ENCODE measurements at places on chromosomes 16 and 17.

GRCh38 chr17:73785958-73786743 is 141.9 kb upstream of the SDK2 start:
- no peak for DNase-seq

GRCh38 chr17:64533784-64534183 is 27.0 kb downstream of the CEP95 start:
- DNase-seq, result no peak

DNA sequence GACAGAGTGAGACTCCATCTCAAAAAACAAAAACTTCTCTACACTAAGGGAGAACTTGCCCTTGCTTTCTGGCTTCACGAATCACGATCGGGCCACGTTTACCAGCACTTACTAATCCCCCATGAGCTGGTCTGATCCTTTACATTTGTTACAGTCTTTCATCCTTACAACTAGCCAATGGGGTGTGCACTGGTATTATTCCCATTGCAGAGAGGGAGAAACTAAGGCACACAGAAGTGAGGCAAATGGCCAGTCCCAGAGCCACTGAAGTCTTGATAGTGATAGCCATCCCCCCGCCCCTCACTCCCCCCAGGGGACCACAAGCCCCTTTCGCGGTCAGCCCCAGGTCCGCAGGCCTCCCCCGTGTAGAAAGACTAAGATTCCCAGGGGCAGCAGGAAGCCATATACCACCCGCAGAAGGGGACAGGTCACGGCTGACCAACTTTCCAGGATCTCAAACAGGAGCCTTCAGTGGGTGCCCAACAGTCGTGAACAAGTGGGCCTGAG is 868 bp downstream of the NATD1 start:
- no peak for DNase-seq

GRCh38 chr16:18966791-18967190 is 16.9 kb upstream of the TMC7 start:
- DNase-seq, result no peak

DNA sequence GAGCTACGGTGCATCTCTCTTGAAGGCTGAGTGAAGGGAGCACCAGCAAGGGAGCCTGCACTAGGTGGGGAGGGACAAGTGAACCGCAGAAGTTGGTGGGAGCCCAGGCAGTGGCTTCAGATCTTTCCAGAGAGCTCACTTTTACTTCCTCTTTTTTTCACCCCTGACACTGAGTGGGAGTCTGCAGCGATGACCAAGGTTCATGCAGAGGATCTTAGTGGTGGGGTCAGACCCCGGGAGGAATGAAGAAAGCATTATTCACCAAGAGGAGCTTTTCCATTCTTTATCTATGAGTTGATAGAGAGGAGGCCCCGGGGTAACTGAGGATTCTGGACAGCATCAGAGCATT is 3.0 kb upstream of the CCL2 start:
- no peak for DNase-seq

DNA sequence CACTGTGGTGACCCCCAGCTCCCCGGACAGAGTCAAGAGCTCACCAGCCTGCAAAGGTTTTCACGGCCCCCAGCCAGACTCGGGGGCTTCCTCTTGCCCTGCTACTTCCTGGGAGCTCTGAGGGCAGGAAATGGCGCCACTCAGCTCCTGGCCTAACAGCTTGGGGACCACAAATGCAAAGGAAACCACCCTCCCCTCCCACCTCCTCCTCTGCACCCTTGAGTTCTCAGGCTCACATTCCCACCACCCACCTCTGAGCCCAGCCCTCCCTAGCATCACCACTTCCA is 375 bp upstream of the SPN start:
- DNase-seq, result peak; percentile 57

DNA sequence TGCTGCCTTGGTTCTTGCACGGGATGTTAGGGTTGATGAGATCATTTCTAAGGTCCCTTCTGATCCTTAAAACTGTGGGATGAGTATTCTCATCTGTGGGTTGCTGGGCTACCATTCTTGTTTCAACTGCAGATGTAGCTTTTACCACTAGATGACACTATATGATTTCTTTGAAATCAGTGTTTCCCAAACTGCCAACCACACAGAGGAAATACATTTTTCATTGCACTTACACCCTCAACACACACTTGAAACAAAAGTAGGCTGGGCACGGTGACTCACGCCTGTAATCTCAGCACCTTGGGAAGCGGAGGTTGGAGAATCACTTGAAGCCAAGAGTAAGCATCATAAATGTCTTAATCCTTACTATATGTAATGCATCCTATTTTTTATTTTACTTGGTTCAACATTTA is 15.3 kb downstream of the LCMT1 start:
- no peak for DNase-seq

- peak; percentile 37 for DNase-seq
Observed at GRCh38 chr17:69246726-69247375, 18.2 kb upstream of the ABCA10 start.

DNA sequence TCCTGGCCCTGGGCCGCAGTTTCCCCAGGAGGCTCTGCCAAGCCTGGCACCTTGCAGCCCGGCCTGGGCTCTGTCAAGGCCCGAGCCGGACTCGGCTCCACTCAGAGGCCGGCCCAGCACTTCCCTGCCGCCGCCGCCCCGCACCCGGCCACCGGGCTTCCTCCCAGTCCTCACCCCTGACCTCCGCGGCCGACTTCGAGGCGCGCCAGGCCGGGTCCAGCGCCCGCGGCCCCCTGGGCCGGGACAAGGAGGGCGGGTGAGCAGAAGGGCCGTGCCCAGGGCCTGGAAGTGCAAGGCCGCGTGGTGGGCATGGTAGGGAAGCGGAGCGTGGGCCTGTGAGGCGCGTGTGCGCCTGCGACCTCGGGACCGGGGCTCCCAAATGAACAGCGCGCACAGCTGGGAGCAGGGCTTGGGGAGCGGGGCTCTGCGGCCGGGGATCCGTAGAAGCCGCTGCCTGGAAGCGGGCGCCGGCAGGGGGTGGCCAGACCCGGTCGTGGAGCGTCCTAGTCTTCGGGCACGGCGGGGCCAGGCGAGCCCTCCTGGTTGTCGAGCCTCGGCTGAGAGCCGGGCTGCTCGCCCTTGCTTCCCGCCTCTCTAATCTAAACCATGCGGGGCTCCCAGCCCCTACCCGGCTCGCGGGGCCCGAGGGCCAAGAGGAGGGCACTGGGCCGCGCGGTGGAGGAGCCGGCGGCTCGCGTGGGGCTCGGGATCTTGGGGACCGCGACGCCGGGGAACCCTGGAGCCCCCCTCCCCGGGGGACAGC is 503 bp upstream of the TBX4 start:
- no peak for DNase-seq

DNA sequence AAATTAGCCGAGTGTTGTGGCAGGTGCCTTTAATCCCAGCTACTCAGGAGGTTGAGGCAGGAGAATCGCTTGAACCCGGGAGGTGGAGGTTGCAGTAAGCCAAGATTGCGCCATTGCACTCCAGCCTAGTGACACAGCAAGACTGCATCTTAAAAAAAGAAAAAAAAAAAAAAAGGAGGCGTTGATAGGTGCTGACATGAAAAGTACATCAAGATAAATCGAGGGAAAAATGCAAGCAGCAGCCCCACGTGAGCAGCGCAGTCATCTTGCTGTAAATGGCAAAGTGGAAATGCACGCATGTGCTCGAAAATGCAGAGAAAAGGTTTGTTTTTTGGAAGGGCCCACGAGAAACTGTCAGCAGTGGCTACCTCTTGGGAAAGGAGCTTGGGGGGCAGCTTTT is 20.9 kb downstream of the MXRA7 start:
- DNase-seq, result no peak

- DNase-seq, result no peak
Observed at GRCh38 chr16:58507195-58507962, 7.4 kb downstream of the NDRG4 start.

- no peak for DNase-seq
Observed at GRCh38 chr17:56879280-56879679, 34.6 kb downstream of the TRIM25 start.

GRCh38 chr16:86347916-86348555 is 162.3 kb upstream of the FOXF1 start:
- no peak for DNase-seq

DNA sequence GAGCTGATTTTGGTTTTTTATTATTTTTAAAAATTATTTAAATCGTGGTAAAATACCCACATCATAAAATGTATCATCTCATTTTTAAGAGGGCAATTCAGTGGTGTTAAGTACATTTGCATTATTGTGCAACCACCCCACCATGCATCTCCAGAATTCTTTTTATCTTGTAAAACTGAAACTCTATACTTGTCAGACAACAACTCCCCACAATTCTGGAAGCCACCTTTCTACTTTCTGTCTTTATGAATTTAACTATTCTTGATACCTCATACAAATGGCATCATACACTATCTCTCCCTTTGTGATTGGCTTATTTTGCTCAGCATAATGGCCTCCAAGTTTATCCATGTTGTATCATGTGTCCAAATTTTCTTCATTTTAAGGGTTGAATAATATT is 97.9 kb downstream of the HS3ST3B1 start:
- no peak for DNase-seq

- DNase-seq, result no peak
Observed at GRCh38 chr16:50599494-50599893, 51.3 kb downstream of the NKD1 start.

DNA sequence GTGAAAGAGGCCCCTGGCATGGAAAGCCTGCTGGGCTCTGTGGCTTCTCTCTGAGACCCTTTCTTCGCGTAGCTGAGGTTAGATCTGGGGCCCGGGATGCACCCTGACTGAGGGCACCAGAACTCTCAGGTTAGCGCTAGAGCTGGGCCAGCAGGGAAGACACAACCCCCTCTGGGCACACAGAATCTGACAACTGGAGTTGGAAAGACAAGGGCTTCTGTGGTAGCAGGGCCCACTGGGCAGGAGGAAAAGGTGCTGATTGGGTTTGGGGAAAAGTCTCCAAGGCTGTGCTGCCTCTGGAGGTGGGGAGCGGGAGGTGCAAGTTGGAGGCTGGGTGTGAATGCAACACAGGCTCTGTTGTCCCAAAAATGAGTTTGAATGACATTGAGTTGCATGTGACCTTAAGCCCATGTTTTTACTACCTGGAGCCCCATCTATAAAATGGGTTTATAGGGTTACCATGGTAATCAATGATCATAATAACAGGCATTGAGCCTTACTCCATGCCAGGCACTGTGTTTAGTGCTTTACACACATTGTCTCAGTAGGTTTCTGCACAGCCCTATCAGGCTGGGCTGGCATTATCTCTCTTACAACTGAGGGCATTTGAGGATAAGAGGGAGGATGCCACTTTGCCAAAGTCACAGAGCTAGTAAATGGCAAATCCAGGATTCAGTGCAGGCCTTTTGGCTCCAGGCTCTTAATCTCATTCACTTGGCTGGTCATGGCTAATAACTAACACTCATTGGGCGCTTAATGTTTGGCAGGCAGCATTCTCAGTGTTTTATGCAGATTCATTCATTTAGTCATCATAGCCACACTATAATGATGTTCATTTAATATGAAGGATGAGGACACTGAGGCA is 9.5 kb upstream of the IGFBP4 start:
- DNase-seq, result peak; percentile 31

- DNase-seq, result no peak
Observed at GRCh38 chr16:60930291-60930690, 1105.9 kb downstream of the CDH8 start.

DNA sequence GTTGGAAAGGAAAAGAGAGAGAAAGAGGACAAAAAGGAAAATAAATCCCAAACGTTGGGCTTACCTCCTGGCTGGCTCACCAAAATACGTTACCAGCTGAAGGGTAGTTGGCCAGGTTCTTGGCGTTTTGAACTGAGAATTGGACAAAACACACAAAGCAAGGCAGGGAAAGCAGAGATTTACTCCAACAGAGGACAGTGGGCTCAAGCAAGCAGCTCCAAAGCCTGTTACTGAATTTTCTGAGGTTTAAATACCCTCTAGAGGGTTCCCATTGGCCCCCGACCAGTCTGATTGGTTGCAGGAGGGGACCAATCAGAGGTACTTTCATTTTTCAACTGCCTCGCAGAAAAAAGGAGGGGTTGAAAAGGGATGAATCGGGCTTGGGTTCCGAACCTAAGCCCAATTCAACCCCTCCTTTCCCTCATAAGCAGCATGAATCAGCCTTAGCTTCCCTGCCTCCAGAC is 55.6 kb upstream of the ALOX12 start:
- peak; percentile 22 for DNase-seq

DNA sequence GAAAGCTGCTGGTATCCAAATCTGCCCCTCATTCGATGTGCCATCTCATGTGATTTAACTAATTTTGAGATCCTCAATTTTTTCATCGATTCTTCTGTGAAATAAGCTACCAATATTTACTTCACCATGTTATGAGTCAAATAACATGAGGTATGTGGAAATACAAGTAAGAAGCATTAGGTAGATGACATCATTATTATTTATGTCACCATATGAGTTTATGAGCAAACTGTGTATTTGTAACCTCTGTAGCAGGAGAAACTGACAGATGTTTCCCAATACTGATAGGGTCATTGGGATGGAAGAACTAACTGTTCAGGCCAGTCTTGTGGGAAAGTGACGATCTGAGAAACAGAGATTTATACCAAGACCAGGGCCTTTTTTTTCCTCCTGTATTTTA is 229.4 kb upstream of the GOT2 start:
- no peak for DNase-seq

DNA sequence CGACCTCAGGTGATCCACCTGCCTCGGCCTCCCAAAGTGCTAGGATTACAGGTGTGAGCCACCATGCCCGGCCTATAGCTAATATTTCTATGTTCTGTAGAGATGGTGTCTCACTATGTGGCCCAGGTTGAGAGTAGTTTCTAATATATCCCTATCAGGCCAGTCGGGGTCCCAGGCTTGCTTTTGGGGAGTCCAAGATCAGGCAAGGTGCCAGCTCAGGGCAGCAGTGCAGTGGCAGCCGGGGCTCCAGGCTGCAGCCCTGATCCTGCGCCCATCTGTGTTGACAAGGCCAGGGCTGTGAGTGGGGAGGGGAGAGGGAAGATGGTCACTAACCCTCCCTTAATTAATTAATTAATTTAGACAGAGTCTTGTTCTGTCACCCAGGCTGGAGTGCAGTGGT is 77.6 kb upstream of the CDC42EP4 start:
- no peak for DNase-seq

DNA sequence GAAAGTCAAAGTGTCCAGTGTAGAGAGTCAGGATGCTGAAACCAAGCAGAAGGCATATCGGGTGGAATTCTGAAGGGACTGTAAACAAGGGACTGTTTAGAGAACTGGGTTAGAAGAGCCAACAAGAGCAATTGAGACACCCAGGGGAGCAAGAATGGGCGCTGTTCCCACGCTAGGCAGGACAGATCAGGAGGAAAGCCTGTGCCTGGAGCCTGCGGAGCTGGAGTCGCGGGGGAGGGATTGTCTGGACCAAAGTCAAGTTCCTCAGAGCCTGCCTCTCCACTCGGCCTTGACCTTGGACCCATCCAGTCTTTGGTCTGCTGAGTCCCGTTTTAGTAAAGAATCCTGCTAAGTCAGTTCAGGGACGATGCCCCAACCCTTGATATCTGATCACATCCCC is 14.7 kb upstream of the KLHL36 start:
- no peak for DNase-seq

GRCh38 chr16:87560428-87561199 is 41.7 kb upstream of the JPH3 start:
- DNase-seq, result peak; percentile 21
